ENCODE measurements at places on chromosomes 16 and 17.

- DNase-seq: no peak
Measured at GRCh38 chr16:3025032-3026002, 1.5 kb downstream of the THOC6 start.

- peak; percentile 25 for DNase-seq
Measured at GRCh38 chr16:49021136-49021535, 260.5 kb downstream of the CBLN1 start.

DNA sequence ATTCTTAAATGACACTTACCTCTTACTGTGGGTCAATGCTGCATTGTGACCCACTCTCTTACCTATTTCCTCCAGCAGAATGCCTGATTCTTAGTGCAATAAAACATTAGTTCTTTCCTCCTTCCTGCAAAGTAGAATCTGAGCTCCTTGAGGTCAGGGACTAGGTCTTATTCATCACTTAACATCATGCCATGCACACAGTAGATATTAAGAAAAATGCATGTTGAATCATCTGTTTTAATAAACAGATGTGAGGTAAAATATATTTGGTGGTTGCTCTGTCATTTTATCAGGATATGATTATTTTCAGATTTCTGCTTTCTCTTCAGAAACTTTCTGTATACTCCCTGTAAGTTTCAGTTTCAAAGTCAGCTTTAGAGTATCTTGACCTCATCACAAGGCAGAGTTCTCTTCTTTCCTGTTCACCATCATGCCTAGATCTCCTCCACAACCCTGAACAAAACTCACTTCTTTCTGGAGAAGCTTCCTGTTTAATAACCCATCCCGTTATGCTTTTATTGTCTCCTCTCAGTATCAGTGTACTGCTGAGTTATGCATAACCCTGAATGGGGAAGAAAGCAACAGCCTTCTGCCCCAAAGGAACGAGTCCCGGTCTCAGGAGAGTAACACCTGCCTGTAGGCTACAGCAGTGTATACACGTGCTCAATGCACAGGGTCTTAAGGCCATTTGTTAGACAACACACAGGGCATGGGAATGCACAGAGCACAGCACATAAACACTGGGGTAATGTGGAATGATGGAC, 30.3 kb upstream of the SUPT4H1 start:
- no peak for DNase-seq

GRCh38 chr17:36931096-36931696, 6.1 kb upstream of the LHX1 start:
- no peak for DNase-seq

- no peak for DNase-seq
Measured at GRCh38 chr16:89359264-89360147, 130.9 kb downstream of the ANKRD11 start.

GRCh38 chr17:29802246-29802645, 127.8 kb downstream of the SSH2 start:
- no peak for DNase-seq

- no peak for DNase-seq
Measured at GRCh38 chr16:89014403-89015230, 37.6 kb upstream of the CBFA2T3 start.

GRCh38 chr17:44308865-44309264, 464 bp downstream of the RUNDC3A start:
- DNase-seq: no peak

- no peak for DNase-seq
Measured at GRCh38 chr16:87032554-87032953, 284.6 kb downstream of the C16orf95 start.

- DNase-seq: no peak
Measured at GRCh38 chr17:59870482-59870881, 22.3 kb downstream of the TUBD1 start.

GRCh38 chr17:9009737-9010136, 11.6 kb upstream of the NTN1 start:
- DNase-seq: no peak

DNA sequence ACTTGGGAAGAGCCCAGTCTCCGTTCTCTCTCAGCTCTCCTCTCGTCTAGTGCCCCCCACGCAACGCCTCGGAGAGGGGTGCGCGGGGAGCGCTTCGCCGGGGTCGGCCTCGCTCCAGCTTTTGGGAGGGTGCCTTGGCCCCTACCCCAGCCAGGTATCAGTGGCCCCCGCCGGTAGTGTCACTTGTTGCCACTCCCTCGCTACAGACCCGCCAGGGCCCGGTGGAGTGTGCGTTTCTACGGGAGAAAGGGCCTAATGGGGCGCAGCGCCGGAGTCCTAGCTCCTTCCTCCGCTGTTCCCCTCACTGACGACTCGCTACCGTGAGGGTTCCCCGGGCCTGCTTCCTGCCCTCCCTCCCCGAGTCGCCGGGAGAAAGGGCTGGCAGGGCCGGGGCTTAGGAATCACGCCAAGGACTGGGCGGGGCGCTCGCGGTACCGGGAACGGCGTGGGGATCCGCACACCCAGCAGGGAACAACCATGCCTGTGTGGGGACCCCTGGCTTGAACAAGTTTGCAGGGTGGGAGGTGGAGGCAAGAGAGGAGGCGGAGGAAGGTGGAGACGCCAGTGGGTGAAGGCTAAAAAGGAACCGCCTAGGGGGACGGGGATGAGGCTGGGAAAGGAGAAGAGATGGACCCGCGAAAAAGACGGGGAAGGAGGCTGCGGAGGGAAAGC, 997 bp upstream of the CDH11 start:
- peak; percentile 69 for DNase-seq

DNA sequence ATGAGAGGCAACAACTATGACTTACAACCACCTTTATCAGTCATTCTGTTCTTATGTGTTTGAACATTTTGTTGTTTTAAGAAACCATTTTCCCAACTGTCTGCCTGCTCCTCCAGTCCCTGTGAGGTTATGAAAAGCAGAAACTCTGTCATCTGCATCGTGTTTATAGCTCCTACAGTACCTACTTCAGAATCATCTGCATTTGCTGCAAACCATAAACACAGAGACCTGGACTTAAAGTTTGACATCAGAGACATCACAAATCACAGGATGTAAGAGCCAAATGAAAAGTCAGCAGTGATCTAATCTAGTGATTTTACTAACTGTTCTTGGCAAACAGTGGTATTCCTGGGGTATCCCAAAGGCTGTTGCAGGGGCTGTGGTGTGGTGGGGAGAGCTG, 55.2 kb downstream of the CDH11 start:
- no peak for DNase-seq

- DNase-seq: no peak
Measured at GRCh38 chr16:66614161-66614802, 9.8 kb downstream of the CMTM3 start.

GRCh38 chr17:49862781-49863331, 15.0 kb upstream of the TAC4 start:
- no peak for DNase-seq

- DNase-seq: no peak
Measured at GRCh38 chr17:49339354-49339753, 22.7 kb downstream of the ZNF652 start.

- no peak for DNase-seq
Measured at GRCh38 chr16:4583906-4584305, 27.8 kb downstream of the C16orf96 start.

Measured in neural progenitor cell (in vitro differentiated cells).